ENCODE measurements at places on chromosomes 5 and 9. TPM values are rescaled to one million over a fixed set of nuclear protein-coding genes. Genes with fewer than 3 reads are reported as not detected.

DNA sequence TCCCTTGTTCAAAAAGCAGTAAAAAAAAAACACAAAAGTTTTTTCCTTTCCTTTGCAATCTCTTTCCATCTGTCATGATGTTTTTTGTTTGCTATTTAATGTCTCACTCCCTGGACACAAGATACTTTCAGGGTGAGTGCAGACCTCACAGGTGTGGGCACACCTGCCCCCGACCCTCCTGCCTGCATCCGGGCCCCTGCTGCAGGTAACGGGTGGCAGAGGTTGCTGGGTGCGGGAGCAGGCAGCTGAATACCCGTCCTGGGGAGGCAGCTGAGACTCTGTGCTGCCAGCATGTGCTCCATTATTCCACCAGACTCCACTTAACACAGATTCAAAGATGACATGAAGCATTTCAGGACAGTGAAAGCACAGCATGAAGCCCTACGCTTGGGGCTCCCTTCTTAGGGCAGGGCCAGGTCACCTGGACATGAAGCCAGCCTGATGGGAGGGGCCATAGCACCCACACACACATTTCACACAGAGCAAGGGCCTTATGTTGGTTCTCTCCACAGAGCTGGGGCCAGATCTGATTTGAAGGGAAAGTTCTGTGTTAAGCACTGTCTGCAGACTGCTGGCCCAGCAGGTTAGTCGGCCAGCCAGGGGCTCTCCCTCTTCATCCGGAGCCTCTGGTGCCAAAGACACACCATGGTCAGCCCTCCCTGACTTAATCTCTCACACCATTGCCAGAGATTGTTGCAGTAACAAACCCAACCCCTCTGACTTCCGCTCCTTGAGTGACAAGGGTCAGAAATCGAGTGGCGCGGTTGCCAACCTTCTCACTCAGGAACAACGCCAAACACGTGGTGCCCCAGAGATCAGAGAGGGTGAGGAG, 13.0 kb downstream of the NEK6 start:
- no peak for DNase-seq
- no peaks in the 10 kb centered on the region for H3K36me3 ChIP-seq
- peak overlapping the region; percentile 65 for H3K27ac ChIP-seq
- no peaks in the 10 kb centered on the region for H3K27me3 ChIP-seq

GMCL2 gene
- not detected for total RNA-seq

GRCh38 chr5:81252904-81253303, 19.8 kb downstream of the CKMT2 start:
- H3K4me3 ChIP-seq: no peak overlapping the region
- H3K4me1 ChIP-seq: peaks cover 16% of the 10 kb centered on the region
- H3K36me3 ChIP-seq: no peaks in the 10 kb centered on the region
- DNase-seq: no peak

- no peak overlapping the region for H3K4me3 ChIP-seq
- peak overlapping the region; percentile 34 for H3K27ac ChIP-seq
- H3K36me3 ChIP-seq: no peaks in the 10 kb centered on the region
- H3K27me3 ChIP-seq: no peaks in the 10 kb centered on the region
- no peak for DNase-seq
Observed at GRCh38 chr5:141821430-141821925, 56.7 kb downstream of the PCDH1 start.

DNA sequence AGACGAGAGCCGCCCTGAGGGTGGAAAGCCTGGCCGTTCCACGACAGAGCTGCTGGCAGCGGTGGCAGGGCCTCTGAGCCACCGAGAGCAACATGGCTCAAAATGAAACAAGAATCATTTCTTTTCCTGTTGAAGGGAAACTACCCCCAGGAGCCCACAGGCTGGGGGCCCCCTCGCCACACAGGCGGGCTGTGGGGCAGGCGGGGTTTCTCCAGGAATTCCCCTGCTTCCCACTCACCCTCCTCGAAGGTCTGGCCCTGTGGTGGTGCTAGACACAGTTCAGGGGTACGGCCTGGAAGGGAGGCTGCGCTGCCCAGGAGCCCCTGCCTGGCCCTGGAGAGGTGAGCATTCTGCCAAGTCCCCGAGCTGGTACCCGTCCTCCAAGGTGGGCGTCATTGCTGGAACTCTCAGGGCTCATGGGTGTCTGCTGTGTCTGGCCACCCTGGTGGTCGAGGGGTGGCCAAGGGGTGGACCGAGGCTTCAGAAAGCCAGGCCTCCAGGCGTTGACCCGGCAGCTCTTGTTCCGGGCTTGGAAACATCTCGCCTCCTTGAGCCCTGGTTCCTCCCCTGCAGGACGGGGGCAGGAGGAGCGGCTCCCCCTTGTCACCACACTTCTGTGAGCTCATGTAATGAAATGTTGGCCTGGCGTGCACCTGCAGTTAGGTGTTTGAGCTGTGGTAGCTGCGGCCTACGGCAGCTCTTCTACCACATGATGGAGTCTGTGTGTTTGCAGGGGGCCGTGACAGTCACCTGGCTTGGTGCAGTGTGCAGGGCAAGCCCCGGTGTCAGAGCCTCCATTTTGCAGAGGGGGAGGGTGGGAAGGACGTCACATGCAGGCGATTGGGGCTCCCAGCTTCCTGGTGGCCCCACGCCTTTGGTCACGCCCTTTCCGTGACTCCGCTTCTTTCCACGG, 65.3 kb downstream of the RXRA start:
- H3K4me1 ChIP-seq: peaks cover 100% of the 10 kb centered on the region
- DNase-seq: no peak
- no peaks in the 10 kb centered on the region for H3K27me3 ChIP-seq
- no peak overlapping the region for H3K4me3 ChIP-seq

KYAT1 gene
- 11.0 TPM for total RNA-seq

DNA sequence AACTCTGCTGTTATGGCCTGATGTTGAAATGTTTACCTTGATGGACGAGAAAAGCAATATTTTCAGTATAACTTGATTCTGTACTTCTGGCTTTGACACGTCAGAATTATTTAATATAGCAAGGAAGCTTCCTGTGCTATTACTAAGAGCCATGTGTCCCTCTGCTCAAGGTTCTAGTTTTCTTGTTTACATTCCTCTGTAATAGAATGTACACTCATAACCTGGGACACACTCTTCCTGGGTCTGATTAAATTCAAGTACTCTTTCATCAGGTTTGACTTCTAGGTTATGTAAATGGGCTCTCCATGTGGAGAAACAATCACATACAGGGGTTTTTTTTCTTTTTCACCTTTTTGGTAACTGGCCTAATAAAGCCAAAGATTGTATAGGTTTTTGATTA, 33.1 kb downstream of the GTF3C4 start:
- no peaks in the 10 kb centered on the region for H3K36me3 ChIP-seq
- no peak overlapping the region for H3K27ac ChIP-seq
- no peak overlapping the region for H3K4me3 ChIP-seq
- no peak for DNase-seq

TLX3 gene
- total RNA-seq: not detected

DNA sequence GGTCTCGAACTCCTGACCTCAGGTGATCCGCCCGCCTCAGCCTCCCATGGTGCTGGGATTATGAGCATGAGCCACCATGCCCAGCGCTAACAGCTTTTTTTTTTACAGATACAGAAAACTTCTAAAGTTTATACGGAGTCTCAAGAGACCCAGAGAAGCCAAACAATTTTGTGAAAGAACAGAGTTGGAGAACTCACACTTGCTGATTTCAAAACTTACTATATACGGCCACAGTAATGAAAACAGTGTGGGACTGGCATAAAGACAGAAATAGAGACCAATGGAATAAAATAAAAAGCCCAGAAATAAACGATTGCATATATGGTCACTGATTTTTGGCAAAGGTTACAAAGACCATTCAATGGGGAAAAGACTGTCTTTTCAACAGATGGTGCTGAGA, 85.6 kb upstream of the CACNA1B start:
- no peak for DNase-seq
- no peaks in the 10 kb centered on the region for H3K4me1 ChIP-seq
- H3K4me3 ChIP-seq: no peak overlapping the region
- H3K36me3 ChIP-seq: no peaks in the 10 kb centered on the region
- H3K27me3 ChIP-seq: no peaks in the 10 kb centered on the region

VAV2 gene
- total RNA-seq: 8.3 TPM

GRCh38 chr5:92505925-92506324, 1075.1 kb downstream of the NR2F1-AS1 start:
- no peaks in the 10 kb centered on the region for H3K36me3 ChIP-seq
- no peaks in the 10 kb centered on the region for H3K4me1 ChIP-seq

DNA sequence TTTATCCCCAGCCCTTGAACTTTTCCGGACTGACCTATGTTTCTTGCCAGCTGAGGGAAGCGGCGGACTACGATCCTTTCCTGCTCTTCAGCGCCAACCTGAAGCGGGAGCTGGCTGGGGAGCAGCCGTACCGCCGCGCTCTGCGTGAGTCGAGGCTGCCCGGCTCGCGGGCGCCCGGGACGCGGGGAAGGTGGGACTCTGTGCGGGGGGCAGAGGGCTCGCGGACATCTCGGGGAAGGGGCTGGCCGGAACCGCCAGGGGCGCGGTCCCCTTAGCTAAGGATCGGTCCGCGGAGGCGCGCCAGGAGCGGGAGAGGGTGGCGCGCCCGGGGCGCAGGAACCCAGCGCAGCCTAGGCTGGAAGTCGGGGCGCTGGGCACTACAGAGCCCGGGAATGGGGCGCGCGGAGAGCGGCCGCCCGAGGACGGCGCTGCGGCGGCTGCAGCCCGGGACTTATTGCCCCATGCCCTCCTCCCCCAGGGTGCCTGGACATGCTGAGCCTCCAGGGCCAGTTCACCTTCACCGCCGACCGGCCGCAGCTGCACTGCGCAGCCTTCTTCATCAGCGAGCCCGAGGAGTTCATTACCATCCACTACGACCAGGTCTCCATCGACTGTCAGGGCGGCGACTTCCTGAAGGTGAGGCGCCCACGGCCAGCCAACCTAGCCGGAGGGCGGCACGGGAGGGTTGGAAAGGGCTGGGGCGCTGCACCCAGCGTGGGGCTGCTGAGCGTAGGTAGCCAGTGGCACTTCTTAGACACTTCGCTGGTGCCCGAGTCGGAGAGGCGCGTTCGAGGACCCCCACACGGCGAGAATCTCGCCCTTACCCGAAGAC, 922 bp downstream of the CRHBP start:
- H3K36me3 ChIP-seq: no peaks in the 10 kb centered on the region
- H3K27ac ChIP-seq: peak overlapping the region; percentile 5
- peaks cover 7% of the 10 kb centered on the region for H3K27me3 ChIP-seq
- peaks cover 9% of the 10 kb centered on the region for H3K4me1 ChIP-seq
- H3K4me3 ChIP-seq: peak overlapping the region; percentile 35

DNA sequence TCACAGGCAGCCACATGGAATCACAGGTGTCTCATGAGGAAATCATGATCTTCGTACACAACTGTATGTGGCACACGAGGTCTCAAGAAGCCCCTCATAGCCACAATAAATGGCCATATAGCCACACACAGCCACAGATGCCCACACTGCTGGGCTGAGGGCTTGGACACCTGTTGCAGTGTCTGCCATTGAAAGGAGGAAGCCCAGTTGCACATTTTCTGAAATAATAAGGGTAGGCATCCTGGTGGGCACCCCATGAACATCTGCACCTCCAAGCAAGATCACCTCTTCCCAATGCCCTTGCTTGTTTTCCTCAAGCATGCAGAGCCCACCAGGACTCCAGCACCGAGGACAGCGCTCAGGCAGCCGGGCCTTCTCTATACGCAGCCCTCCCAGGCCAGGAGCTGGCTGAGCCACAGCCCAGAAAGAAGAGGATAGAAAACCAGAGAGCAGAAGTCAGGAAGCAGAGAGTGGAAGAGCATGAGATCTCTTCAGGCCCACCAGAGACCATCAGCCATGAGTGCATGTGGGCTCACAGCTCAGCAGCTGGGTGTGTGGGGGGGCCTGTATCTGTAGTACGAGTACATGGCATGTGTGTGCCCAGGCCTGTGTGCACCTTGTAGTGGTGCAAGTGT, 1.0 kb upstream of the ACSL6 start:
- peak; percentile 82 for DNase-seq
- H3K27me3 ChIP-seq: peaks cover 7% of the 10 kb centered on the region

- H3K36me3 ChIP-seq: peaks cover 15% of the 10 kb centered on the region
- H3K27ac ChIP-seq: peak overlapping the region; percentile 16
- peaks cover 49% of the 10 kb centered on the region for H3K4me1 ChIP-seq
- H3K4me3 ChIP-seq: no peak overlapping the region
- H3K27me3 ChIP-seq: no peaks in the 10 kb centered on the region
- no peak for DNase-seq
Observed at GRCh38 chr9:749716-750115, 91.8 kb upstream of the DMRT1 start.

DNA sequence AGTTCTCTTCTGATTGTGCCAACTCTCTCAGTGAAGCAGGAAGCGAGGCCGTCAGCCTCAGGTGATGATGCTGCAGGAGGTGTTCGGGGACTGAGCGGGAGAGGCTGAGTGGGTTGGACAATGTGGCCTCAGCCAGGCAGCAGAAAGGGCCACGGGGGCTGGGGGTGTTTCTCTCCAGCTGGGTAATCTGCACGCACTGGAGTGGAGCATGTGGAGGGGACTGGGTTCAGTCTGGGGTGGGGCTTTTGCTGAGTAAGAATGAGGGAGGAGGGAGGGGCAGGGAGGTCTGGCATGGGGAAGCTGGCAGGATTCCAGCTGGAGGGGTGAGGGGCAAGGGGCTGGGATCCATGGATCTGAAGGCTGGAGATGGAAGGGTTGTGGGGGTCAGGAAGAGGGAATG, 60.8 kb upstream of the PHYKPL start:
- H3K4me1 ChIP-seq: peaks cover 13% of the 10 kb centered on the region
- DNase-seq: no peak
- no peak overlapping the region for H3K27ac ChIP-seq
- no peaks in the 10 kb centered on the region for H3K27me3 ChIP-seq
- H3K36me3 ChIP-seq: no peaks in the 10 kb centered on the region
- H3K4me3 ChIP-seq: no peak overlapping the region

- H3K27ac ChIP-seq: no peak overlapping the region
- H3K4me3 ChIP-seq: no peak overlapping the region
- H3K36me3 ChIP-seq: no peaks in the 10 kb centered on the region
- H3K27me3 ChIP-seq: no peaks in the 10 kb centered on the region
Observed at GRCh38 chr5:155418960-155419579, 405.5 kb downstream of the KIF4B start.

- no peaks in the 10 kb centered on the region for H3K36me3 ChIP-seq
- H3K4me1 ChIP-seq: peaks cover 11% of the 10 kb centered on the region
- no peak for DNase-seq
- no peak overlapping the region for H3K4me3 ChIP-seq
Observed at GRCh38 chr9:96061293-96061987, 185.9 kb downstream of the ERCC6L2 start.

WNT8A gene
- not detected for total RNA-seq

FST gene
- 5.6 TPM for total RNA-seq

DNA sequence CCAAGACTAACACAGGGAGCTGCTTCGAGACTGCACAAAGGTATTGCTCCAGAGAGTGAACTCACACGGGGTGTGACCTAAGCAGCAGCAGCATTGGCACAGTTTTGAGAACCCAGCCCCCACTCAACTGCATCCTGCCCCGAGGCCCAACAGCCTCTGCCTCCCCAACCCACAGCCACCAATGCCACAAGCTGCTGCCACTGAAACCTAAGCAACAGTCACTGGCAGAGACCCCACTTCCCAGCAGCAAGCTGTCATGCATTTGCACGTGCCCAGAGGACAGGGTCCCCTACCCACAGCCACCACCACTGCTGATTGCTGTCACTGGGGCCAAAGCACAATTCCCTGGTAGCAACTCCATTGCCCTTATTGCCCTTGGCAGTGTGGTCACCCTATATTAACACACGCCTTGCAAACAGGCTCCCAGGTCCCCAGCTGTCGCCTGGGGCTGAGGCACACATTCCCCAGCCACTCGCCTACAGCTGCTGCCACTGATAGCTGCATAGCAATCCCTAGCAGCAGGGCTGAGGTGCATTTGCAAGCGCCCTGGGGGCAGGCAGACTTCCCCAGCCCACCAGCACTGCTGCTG, 141.0 kb downstream of the AGTPBP1 start:
- no peak for DNase-seq
- H3K4me3 ChIP-seq: no peak overlapping the region
- H3K27me3 ChIP-seq: no peaks in the 10 kb centered on the region
- no peak overlapping the region for H3K27ac ChIP-seq

GRCh38 chr5:169628892-169629291, 8.2 kb upstream of the DOCK2 start:
- no peaks in the 10 kb centered on the region for H3K27me3 ChIP-seq
- DNase-seq: no peak
- H3K27ac ChIP-seq: no peak overlapping the region
- H3K36me3 ChIP-seq: no peaks in the 10 kb centered on the region
- H3K4me1 ChIP-seq: no peaks in the 10 kb centered on the region

Measured in vagina (tissue), 2 donors.